Urinary bladder (tissue), 4 donors: ENCODE measurements at places on chromosomes 2 and 18.

GRCh38 chr2:8628866-8629209 is 53.0 kb upstream of the ID2 start:
- no peak for DNase-seq

GRCh38 chr2:43033466-43034241 is 192.8 kb downstream of the ZFP36L2 start:
- no peak for DNase-seq

GRCh38 chr2:226740039-226740648 is 59.5 kb downstream of the IRS1 start:
- no peak for DNase-seq

DNA sequence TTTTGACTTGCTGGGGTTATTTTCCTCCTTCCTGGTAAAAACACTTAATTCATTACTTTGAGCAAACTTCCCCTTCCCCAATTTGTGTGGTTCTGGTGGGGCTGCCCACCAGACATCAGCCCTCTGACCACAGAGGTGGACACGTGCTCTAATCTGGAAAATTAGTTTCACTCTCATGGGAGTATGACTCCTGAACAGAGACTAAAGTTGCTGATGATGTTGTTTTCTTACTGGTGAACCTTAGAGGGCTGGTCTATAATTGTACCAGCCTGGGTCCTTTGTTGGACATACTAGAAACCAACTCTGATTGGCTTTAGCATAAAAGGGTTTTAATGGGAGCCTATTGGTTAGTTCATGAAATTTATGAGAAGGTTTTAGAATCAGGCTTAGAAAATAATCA is 54.1 kb upstream of the ACYP2 start:
- no peak for DNase-seq

DNA sequence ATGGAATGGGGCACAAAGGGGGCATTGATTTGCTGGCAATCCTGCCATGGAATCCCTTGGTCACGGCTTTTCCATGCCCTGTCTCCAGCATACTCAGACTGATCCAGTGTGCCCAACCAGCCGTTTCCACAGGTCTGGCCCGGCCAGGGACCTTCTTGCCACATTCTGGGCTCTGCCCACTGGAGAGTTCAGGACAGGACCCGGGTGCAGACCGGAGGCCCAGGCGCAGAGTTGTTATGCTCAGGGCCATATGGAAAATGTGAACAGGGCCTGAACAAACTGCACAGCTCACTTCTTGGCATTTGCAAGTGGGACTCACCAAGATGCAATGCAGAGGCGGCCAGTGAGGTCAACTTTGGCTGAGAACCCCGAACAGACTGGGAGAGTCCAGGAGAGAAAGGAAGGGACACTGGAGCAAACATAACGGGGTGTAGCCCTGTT is 15.6 kb upstream of the ASAP2 start:
- no peak for DNase-seq

DNA sequence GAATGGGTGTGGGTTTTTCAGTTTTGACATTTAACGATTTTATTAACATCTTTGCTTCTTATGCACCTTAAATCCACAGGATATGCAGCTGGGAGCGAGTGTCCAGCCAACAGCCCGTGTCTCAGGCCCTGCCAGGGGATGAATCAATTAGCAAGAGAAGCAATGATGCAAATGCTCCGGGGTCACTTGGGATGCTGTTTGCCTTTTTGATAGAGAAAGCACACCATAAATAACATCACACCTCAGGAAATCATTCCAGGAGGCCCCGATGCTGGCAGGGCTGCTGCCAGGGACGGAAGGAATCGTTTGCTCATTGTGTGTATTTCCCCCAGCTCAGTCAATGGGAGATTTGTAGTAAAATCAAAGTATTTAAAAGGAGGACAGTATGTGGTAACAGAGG is 394.0 kb upstream of the HNRNPA3 start:
- DNase-seq, result no peak

DNA sequence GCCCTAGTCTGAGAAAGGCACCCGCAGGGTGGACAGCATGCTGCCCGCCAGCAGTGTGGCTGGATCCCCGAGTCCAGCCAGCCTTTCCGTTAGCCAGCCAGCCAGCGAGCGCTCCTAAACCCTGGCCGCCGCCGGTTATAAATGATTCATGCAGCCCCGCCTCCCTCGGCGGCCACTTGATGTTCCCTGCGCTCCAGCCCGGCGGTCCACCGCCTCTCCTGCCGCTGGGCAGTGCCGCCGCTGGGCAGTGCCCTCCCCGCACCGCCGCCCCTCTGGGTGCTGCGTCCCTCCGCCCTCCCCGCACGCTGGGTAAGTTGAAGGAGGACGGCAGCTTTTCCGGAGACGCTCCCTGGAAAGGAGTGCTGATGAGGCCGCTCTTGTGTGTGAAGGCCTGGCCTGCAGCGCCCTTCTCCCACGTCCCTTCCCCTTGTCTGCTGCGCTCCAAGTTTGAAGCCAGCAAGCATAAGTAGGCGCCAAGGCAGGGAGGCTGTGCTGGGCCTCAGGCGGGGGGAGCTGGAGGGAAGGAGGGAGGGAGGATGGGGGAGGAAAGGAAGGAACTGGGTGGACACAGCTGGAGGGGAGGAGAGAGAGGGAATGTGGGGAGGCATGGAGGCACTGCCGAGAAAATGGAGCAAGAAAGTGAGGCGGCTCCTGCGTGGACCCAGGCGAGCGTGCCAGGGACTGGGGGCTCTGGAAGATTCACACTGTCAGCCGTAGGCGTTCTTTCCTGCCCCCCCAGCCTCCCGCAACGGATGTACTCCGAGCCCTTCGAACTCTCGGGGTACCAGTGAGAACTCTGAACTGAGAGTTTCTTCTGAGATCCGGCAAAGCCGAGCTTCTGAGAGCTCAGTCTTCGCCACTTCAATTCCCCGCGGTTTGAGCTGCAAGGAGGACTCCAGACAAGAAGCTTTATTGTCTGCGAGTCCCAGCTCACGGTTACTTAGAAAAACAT is 131.9 kb downstream of the GLI2 start:
- peak; percentile 63 for DNase-seq

DNA sequence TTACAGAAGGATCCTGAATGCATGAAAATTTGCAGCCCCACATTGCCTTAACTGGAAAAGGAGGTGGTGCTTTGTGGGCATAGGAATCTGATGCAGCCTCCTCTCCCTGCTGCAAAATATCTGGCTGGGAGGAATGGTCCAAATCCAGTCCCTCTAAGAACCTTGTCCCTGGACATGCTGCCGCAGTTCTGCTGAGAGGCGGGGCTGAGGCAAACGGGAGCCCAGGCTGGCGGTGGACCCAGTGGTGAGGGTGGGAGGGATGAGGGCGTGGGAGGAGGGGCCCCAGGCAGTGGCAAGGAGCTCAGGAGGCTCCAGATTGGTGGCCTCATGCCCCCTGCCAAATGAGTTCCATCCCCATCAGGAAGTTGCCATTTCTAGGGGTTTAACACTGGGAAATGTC is 36.2 kb downstream of the ZAP70 start:
- no peak for DNase-seq

DNA sequence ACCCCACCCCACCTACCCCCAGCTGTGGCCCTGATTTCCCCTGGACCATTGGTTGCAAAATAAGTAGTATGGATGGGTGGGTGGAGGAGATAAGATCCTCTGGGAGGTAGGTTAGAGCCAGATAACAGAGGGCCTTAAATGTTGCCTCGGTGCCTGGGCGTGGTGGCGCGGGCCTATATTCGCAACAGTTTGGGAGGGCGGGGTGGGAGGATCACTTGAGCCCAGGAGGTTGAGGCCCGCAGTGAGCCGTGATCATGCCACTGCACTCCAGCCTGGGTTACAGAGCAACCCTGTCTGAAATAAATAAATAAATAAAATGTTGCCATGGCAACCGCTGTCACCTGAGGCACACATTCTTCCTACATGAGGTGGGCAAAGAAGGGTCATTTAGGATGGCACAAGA is 103.3 kb upstream of the GATA6 start:
- no peak for DNase-seq

GRCh38 chr18:24214913-24215312 is 76.1 kb downstream of the CABYR start:
- no peak for DNase-seq

DNA sequence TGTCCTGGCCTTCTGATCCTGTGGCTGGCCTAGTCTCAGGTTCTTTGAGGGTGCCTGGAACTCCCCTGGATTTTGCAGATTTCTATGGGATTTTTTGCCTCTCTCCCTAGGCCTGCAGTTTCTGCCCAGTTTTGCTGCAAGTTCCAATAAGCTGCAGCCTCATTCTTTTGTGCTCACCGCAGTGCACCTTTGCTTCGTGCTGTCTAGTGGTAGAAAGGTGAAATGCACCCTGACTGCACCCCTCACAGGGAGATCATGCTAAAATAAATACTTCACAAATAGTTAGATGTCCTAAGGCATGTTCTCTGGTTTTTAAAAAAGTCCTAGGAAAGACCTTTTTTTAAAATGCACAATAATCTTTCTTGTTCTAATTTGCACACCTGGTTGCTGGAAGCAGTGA is 72.5 kb downstream of the GNAL start:
- no peak for DNase-seq

- no peak for DNase-seq
Measured at GRCh38 chr18:65827444-65827843, 76.6 kb downstream of the CDH7 start.
